WERI-Rb-1 (cell line): ENCODE measurements at places on chromosomes 2 and 18.

GRCh38 chr2:237485844-237486243 is 1.2 kb upstream of the MLPH start:
- DNase-seq: no peak

DNA sequence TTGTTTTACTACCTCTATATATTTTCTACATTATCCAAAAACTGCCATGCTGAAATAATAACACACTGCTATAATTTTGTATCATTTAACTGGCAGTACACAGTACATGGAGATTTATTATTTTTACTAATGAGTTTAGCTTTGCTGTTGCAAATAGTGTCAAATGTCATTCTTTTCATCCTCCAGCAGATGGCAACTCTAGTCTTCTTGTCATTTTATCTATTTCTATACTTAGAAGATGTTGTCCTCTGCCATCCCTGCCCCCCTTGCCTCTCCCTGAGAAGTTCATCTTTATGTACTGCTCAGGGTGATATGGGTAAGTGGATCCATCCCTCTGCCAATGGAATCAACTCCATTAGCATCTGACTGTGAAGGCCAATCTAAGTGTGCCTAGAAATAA is 21.7 kb upstream of the LRRTM1 start:
- DNase-seq: peak; percentile 74

DNA sequence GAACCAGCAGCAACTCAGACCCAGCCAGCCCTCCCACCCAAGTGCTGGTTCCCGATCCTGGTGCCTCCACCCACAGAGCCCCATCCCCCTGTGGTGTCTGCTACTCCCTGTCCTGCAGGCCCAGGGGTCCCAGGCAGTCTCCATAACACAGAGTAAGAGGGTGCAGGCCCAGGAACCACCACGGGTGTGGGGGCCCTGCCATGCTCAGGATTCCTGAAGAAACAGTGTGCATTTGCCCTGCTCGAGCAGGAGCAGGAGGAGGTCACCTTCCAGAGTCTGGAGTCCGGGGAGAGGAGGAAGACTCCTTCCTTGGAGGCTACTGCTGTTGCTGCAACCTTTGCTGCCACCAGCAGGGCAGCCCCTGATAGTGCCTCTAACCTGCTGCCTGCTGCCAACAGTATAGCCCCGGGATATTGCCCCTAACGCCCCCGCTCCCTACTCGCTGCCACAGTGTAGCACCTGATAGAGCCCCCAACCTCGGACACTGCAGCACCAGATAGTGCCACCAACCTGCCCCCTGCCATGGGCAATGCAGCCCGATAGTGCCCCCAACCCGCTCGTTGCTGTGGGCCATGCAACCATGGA is 46.8 kb upstream of the ANKRD62 start:
- DNase-seq: no peak

- DNase-seq: no peak
Measured at GRCh38 chr2:218393750-218394290, 5.8 kb upstream of the CTDSP1 start.

DNA sequence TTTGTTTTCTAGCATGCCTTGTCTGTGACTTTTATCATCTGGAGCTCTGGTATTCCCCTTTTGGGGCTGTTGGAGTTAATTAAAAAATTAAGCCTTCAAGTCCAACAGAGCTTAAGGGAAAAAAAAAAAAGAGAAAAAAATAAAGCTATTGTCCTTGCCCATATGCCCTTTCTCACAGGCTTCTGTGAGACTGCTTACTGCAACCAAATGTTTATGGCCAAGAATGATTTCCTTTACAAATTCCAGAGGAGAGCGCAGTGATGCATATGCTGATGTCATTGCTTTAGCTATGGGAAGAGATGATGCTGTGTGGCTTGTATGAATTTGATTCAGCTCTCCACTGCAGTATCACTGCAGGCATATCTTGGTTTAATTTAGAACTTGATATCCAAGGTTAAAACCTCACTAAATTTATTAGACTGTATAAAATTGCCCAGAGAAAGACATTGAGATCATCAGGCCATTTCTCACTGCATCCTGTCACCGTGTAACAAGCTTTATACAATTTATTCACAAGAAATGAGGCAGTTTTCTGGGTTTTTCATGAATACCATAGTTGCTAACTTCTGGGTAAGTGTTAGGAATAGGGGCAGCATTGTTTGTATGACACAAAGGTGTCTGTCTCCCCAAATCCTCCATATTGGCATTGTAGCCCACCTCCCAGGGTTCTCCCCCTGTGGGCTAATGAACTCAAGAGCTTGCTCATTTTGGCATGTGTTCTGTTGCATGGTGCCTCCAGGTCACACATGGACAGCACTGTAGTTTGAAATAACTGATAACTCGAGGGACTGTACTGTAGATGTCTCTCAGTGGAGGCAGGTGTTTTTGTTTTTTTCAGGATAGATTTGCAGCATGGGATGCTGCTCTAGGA is 85.0 kb downstream of the TANC1 start:
- DNase-seq: no peak

DNA sequence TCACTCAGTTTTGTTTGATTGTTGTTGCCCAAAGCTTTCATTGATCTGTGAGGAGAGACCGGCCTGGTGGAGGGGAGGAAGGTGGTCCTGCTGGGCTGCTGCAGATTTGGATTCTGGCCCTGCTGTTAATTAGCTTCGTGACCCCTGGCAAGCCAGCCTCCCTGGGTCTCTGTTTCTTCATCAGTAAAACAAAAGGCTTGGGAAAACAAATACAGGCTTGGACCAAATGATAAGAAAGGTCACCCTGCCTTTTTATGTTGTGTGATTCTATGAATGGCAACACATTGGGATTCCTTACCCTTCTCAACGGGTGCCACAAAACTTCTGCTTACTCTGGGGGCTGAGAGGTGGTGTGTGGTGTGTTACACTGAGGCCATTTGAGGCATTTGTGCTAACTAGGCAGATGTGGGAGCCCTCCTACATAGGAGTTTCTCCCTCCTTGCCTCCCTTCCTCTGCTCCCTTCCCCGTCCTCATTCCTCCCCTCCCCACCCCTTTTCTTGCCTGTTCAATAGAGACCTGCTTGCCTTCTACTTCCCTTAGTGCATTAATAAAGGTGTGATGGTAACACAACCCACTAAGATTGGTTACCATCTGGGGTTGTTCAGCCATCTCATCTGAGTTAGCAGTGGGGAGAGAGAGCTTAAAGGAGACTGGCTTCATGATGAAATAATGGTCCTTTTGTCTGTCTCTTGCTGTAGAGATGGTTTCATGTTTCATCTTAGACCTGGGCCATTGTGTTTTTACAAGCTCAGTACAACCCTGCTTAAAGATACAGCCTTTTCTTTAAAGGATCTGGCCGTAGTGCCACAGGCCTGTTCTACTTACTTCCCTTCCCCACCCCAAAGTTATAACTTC is 96.2 kb downstream of the TANC1 start:
- no peak for DNase-seq

GRCh38 chr2:30208453-30208852 is 22.9 kb upstream of the LBH start:
- peak; percentile 74 for DNase-seq

- no peak for DNase-seq
Measured at GRCh38 chr18:48459465-48459864, 50.3 kb upstream of the ZBTB7C start.

DNA sequence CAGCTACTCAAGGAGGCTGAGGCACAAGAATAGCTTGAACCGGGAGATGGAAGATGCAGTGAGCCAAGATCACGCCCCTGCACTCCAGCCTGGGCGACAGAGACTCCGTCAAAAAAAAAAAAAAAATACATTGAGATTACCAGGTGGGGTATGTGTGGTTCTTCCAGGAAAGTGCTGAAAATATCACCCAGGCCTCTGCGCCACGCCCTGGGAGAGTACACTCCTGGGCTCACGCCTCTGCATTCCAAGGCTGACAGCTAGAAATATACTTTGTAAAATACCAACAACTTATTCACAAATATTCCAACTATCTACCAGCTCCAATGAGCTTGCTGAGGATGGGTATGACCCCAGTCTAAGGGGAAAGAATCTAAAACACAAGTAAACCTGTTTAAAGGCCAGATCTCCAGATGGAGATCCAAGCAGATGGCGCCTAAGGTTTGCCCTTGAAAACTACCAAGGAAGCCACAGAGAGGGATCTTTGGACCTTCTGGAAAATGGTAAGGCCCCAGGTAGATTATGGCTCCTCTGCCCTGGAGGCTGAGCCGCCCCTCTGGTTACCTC is 21.6 kb upstream of the B3GNT7 start:
- DNase-seq: no peak

- DNase-seq: no peak
Measured at GRCh38 chr2:149595056-149595963, 7.7 kb upstream of the MMADHC start.

GRCh38 chr2:217049422-217049821 is 189.6 kb upstream of the TNP1 start:
- no peak for DNase-seq

- no peak for DNase-seq
Measured at GRCh38 chr2:88133875-88134274, 6.0 kb upstream of the FABP1 start.

DNA sequence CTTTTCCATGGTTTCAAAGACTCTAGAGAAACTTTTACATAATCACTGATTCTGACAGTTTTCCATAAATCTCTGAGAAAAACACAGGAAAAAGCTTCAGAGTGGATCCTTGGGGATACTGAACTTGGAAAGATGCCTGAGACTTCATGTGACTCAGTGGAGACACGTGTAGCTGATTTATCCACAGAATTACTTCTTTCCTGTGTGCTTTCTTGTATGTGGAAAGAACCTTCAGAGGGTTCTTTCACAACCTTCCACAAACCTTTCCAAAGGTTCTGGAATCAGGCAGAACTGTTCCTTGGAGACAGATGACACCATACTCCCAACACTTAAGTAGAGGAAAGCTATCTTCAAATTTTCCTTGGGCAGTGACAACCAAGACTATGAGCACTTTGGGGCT is 207.2 kb downstream of the RND3 start:
- no peak for DNase-seq

DNA sequence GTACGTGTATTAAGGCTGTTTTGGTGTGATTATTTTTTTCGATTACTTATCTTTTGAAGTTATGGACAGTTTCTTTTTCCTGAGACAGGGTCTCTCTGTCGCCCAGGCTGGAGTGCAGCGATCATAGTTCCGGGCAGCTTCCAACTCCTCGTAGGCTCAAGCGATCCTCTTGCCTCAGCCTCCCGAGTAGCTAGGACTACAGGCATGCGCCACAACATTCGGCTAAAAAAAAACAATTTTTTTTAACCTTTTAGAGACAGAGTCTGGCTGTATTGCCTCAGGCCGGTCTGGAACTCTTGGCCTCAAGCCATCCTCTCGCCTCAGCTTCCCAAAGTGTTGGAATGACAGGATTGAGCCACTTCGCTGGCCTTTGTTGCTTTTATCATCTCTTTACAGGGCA is 945 bp downstream of the HAT1 start:
- DNase-seq: no peak

DNA sequence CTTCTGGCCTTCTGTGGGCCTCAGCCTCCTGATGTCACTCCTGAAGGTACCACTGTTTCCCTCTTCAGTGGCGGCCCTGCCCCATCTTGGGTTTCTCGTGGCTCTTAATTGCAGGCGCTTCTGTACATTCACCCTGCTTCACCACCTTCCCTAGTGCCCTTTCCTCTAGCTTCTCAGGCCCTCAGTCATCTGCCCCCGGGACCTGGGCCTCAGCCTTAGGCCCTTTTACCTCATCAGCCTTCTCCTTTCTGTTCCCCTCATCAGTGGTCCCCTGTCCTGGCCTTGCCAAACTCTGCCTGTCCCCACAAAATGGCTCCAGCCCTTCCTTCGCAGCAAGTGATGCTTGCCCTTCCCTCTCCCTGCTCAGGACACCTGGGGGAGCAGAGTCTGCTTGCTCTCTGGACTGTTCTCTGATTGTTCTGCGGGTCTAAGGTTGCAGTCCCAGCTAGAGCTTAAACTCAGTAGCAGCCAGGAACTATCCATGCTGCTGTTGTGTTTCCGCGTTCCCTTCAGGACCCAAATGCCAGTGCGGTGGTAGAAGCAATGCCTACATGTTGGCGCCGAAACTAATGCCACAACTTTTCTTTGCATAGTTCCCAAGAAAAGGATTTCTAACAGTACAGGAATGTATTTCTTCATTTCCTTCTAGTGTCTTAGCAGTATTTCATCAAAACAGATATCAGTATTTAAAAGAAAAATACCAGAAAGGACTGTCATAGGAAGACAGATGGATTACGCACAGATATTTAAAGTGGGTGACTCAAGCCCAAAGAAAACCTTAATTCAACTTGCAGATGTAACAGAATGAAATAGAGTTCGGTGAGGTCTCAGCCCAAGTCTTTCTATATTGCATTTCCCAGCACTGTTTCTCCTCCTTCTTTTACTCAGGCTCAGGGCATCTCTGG is 7.5 kb downstream of the ASB1 start:
- DNase-seq: no peak

DNA sequence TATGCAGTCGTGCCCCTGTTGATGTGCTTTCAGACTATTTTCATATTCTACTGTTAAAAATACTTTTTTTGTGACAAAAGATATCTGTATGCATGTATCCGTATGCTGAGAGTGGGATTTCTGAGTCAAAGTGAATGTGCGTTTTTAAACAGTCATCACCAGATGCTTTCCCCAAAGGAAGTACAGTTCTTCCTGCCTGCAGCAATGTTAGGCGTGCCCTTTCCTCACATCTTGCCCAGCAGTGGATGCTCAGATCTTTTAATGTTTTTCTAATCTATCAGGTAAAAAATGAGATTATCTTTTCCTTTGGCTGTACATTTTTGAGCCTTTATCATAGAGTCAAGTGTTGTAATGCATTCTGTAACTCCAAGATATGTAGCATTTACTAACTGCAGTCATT is 111.7 kb downstream of the PTPRM start:
- no peak for DNase-seq

DNA sequence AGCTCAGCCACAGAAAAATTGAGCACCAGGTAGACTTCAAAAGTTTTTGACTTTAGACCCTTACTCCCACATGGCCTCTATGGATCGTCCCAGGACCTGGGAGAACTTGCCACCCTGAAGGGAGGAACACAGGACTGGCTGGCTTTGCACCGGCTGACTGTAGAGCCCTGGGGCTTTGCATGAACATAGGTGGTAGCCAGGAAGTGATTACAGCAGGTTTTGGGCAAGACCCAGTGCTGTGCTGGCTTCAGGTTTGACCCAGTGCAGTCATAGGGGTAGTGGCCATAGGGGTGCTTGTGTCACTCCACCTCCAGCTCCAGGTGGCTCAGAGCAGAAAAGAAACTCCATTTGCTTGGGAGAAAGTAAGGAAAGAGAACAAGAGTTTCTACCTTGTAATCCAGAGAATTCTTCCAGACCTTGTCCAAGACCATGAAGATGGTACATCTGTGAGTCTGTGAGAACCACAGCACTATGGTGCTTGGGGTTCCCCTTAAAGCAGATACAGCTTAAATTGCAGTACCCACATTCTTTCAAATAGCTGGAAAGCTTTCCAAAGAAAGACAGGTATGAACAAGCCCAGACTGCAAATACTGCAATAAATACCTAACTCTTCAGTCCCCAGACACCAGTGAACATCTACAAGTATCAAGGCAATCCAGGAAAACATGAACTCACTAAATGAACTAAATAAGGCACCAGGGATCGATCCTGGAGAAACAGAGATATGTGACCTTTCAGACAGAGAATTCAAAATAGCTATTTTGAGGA is 13.0 kb upstream of the SESTD1 start:
- DNase-seq: no peak
